Naive thymus-derived CD4-positive, alpha-beta T cell (primary cell): ENCODE measurements at places on chromosomes 11 and 22. TPM values are rescaled to one million over a fixed set of nuclear protein-coding genes. Genes with fewer than 3 reads are reported as not detected.

APOL4 gene
- not detected for total RNA-seq

CRY2 gene
- 202 TPM for total RNA-seq

DNA sequence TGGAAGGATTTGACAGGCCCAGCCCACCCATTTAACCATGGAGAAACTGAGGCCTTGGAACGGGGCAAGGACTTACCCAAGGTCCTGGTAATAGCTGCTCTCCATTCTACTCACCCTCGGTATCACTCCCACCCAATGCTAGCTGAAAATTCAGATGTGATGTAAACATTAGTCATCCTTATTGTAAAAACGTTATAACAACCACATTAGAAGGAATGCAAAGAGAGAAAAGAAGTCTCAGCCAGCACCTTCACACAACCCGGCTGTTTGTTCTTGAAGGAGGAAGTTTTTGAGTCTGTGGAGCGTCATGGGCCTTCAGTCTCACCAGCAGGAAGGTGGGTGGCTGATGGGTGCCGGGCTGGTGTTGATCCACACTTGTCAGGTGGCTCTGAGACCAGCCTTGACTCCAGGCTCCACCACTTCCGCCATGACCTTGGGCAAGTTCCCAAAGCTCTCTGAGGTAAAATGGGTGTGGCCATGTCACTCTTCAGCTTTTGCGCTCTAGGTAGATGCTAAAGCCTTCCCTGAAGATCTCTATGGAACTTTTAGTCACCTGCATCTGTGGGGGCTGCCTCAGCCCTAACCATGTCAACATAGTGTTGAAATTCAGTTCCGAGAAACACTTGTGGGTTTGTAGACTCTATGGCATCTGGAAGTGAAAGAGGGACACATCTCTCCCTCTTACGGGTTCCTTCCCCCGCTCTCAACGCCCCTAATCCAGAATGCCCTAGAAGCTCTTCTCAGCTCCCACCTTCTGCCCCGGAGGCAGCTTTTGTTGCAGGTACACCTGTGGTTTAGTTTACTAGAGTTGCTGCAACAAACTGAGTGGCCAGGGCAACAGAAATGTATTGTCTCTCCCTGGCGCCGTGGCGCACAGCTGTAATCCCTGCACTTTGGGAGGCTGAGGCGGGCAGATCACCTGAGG lies 14.8 kb downstream of the CD6 start:
- H3K4me3 ChIP-seq = peak overlapping the region; percentile 42
- no peaks in the 10 kb centered on the region for H3K27me3 ChIP-seq
- H3K36me3 ChIP-seq = peaks cover 15% of the 10 kb centered on the region
- peak overlapping the region; percentile 96 for H3K27ac ChIP-seq
- H3K4me1 ChIP-seq = peaks cover 62% of the 10 kb centered on the region

GRCh38 chr22:44952863-44953746 lies 56.7 kb downstream of the PHF21B start:
- DNase-seq = no peak
- no peaks in the 10 kb centered on the region for H3K4me1 ChIP-seq
- H3K27me3 ChIP-seq = no peaks in the 10 kb centered on the region
- no peak overlapping the region for H3K27ac ChIP-seq
- H3K4me3 ChIP-seq = no peak overlapping the region

GRCh38 chr11:57778318-57779037 lies 16.9 kb downstream of the CTNND1 start:
- no peak overlapping the region for H3K27ac ChIP-seq
- H3K4me1 ChIP-seq = no peaks in the 10 kb centered on the region
- H3K36me3 ChIP-seq = no peaks in the 10 kb centered on the region
- no peaks in the 10 kb centered on the region for H3K27me3 ChIP-seq
- no peak overlapping the region for H3K4me3 ChIP-seq

GRCh38 chr11:1696608-1697570 lies at the start of gene KRTAP5-6:
TSS of gene KRTAP5-6 (plus strand) at chr11:1697195. CDS start at chr11:1697246, 51 bp downstream.
- no peak within 1 kb of the TSS for H3K27ac ChIP-seq
- no peaks in the 10 kb centered on the region for H3K36me3 ChIP-seq
- peaks cover 18% of the 10 kb centered on the region for H3K4me1 ChIP-seq
- no peak within 1 kb of the TSS for H3K4me3 ChIP-seq
- no peak for DNase-seq
- no peaks in the 10 kb centered on the region for H3K27me3 ChIP-seq

GRCh38 chr22:25156736-25157135 lies 42.9 kb upstream of the CRYBB3 start:
- H3K4me1 ChIP-seq = no peaks in the 10 kb centered on the region
- DNase-seq = no peak

OR51B2 gene
- total RNA-seq = not detected

SYT7 gene
- not detected for total RNA-seq

DNA sequence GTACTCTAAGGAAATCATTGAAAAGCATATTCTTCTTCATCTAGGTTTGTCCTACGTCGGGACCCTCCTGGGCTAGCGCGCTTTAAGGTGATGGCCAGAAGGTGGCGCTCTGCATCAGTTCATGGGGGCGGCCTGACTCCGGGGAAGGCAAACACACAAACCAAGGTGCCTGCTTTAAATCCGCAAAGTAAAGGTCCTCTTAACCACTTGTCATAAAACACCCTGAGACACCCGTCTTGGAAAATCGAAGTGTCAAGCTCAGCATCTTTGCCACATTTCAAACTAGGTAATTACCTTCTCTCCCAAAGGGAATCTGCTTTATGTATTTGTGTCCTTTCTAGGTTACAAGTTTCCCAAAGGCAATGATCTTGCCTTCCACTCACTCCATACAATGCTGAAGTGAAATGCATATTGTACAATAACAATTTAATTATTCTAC lies 33.9 kb downstream of the LMO2 start:
- no peaks in the 10 kb centered on the region for H3K4me1 ChIP-seq
- no peaks in the 10 kb centered on the region for H3K36me3 ChIP-seq
- no peaks in the 10 kb centered on the region for H3K27me3 ChIP-seq
- no peak overlapping the region for H3K4me3 ChIP-seq
